ENCODE measurements at places on chromosomes 4 and X.

DNA sequence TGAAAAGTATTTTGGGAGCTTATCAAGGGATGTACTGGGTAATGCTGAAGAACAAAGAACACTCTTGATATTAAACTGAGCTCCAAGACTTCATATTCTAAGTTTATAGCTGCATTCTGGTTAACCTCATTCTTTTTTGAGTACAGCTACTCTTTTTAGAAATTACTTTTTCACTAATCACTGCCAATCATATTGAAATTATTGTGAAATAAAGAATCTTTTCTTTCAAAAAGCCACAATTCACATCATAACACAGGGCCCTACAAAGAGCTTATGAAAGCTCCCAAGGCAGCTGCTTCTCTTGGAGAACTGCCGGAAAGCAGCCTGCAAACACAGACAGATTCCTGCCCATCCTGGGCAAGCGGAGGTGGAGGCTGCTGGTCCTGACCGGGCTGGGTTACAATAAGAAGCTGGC is 121.4 kb downstream of the RNF150 start:
- DNase-seq = no peak

DNA sequence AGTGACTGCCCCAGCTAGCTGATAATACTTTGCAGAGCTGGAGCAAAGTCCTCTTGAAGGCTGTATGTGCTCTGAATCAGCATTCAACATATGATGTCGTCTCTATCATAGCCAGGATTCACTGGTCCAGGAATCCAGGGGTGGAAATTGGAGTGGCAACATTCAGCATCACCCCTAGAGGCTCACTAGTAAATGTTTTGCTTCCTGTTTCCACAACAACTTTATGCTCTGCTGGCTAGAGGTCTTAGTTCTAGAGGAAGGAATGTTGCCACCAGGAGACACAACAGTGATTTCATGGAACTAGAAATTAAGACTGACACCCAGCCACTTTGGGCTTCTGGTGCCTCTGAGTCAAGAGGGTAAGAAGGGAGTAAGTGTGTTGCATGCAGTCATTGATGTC is 11.3 kb downstream of the MAGEA1 start:
- no peak for DNase-seq

- no peak for DNase-seq
Measured at GRCh38 chrX:112678831-112679230, 907 bp downstream of the LHFPL1 start.

GRCh38 chr4:54439831-54440243 is 210.7 kb downstream of the PDGFRA start:
- peak; percentile 76 for DNase-seq

- peak; percentile 94 for DNase-seq
Measured at GRCh38 chr4:85402371-85402770, 72.6 kb upstream of the ARHGAP24 start.

DNA sequence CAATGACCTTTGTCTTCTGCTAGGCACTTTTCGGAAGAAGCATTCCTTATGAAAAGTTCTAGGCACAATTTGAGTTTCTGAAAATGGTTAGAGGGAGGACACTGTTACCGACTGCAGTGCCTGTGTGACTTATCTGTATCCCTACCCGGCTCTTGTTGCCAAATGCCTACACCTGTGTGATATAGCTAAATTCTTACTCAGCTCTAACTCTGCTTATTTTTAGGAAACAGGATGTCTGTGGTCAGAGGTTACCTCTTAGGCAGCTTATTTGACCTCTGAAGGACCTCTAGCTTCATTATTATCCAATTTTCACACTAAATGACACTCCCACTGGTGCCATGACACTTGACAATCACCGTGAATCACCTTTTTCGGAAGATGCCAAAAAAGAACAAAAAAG is 561.1 kb upstream of the SMIM31 start:
- no peak for DNase-seq

All from fibroblast of pulmonary artery (primary cell).